RKO (cell line): ENCODE measurements at places on chromosomes 1 and 21.

DNA sequence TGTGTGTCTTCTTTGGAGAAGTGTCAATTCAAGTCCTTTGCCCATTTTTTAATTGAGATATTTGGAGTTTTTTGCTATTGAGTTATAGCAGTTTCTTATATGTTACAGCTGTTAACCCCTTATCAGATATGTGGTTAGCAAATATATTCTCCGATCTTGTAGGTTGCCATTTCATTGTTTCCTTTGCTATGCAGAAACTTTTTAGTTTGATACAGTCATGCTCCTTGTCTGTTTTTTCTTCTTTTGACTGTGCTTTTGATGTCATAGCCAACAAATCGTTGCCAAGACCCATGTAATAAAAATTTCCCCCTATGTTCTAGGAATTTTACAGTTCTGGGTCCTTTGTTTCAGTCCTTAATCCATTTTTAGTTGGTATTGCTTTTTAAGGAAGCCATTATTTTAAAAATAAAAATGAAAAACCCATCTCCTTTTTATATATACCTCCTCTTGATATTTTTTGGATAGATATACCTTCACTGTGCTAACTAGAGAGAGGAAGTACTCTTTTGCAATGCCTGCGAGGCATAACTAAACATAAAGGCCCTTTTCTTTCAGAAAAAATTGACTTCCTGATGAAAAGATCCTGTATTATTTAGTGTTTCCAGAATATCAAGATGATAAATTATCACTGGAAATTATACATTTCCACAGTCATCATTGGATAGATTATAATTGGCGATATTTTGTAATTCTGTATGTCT lies 127.8 kb downstream of the HS2ST1 start:
- no peak for DNase-seq

DNA sequence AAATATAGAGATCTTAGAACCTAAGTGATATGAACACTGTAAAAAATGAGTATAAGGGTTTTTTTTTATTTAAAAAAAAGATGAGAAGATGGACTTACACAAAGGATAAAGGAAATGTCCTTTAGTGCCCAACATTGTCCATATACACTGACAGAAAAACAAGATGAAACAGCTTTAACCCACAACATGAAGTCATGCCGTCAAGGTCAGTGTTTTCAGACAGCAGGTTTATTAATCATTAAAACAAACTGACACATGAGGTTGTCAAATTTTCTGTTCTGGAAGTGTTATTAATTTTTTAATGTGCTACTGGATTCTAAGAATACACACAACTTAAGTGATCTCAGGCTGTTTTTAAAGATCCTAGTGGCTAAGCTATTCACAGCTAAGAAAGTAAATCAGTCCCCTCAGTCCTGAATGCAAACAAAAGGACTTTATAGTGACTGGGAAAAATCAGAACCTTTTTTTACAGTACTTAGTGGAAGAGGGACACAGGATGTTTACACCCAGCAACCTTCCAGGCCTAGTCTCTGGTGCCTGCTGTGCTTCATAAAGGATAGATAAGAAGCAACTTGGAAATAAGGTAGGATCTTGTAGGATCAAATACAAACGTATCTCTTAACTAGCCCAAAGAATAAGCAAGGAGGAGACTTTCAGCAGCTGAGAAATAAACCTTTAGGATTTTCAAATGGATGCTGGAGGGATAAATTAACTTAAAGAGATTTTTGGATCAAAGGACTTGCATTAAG lies 21.9 kb upstream of the PKN2 start:
- DNase-seq: no peak

- peak; percentile 65 for DNase-seq
These were observed 273.4 kb upstream of the CACYBP start for GRCh38 chr1:174726167-174726879.

DNA sequence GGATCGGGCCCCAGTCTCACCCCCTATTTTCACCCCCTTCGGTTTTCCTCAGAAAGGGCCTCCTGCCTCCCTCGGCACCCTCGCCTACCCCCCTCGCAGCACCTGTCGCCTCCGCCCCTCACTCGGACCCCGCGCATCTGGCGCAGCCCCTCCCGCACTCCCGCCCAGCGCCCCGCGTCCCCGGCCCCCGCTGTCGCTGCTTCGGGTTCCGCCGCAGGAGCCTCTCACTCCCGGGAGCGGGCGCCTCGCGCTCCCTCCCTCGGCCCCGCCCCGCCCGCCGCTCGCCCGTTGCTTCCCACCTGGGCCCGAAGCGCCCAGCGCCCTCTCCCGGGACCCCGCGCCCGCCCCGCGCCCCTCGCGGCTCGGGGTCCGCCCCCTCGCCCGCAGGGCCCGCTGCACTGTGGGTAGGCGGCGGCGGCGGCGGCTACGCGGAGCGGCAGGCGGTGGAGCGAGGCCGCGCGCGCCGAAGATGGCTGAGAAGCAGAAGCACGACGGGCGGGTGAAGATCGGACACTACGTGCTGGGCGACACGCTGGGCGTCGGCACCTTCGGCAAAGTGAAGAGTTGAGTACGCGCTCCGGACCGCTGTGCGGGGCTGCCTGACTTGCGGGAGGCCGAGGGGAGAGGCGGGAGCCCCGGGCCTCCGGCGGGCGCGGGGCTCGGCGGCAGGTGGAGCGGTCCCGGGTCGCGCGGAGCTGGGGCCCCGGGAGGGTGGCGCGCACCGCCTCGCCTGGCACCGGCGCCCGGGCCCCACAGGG lies at the start of gene PRKAA2:
PRKAA2 (plus strand) TSS at position 396 of the 758 bp plus-strand sequence; CDS start at position 470, 74 bp downstream.
- no peak for DNase-seq

GRCh38 chr1:181816608-181817007 lies 244.9 kb downstream of the ZNF648 start:
- DNase-seq: no peak

DNA sequence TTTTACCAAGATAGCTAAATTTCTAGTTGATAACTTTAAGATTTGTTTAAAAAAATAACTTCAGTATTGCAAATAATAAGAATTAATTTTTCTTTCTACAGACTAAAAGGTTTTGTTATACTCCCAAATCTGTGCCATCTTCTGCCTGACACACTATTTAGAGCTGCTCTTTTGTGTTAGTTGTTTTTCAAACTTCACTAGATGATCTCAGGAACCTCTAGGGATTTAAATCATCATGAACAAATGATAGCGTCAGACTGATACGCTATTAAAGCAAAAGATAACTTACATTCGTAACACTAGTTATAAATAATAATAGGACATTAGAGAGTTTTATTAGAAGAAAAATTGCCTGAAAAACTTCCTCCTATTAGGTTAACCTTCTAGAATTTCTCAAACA lies 243.1 kb upstream of the CXADR start:
- DNase-seq: no peak

GRCh38 chr1:185969524-185969991 lies 235.4 kb downstream of the HMCN1 start:
- DNase-seq: no peak

DNA sequence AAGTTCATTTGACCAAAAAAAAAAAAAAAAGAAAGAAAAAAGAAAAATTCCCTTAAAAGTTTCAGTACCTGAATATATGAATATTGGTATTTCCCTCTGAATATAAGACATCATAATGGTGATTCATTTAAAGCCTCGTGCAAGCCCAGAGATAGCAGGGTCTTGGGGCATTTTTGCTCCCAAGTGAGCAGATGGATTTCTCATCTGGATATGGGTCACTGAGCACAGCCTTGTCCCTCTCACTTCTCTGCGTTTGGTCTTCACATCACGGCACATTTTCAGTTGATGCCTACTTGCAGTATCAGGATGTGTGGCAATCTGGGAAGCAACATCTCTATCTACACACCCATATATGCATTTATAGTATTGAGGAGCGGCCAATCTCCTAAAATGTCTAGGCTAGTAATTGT lies 12.7 kb downstream of the CD58 start:
- DNase-seq: no peak

DNA sequence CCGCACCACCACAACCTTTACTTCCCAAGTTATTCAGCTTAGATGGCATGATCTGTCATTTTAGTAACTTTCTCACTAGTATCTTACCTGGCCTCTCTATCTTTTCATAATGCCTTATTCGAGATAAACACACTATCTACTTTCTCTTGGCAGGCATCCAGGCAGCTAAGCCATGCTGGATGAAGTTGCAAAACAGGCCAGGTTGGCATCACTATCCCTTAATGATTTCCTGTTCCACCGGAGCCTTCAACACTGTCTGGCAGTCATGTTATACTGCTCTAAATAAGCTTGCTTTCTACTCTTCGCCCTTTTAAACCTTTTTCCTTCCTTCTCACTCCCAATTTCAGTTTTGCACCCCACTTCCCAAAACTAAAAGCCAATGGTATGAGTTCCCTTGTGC lies 12.0 kb upstream of the KCNH1 start:
- no peak for DNase-seq

DNA sequence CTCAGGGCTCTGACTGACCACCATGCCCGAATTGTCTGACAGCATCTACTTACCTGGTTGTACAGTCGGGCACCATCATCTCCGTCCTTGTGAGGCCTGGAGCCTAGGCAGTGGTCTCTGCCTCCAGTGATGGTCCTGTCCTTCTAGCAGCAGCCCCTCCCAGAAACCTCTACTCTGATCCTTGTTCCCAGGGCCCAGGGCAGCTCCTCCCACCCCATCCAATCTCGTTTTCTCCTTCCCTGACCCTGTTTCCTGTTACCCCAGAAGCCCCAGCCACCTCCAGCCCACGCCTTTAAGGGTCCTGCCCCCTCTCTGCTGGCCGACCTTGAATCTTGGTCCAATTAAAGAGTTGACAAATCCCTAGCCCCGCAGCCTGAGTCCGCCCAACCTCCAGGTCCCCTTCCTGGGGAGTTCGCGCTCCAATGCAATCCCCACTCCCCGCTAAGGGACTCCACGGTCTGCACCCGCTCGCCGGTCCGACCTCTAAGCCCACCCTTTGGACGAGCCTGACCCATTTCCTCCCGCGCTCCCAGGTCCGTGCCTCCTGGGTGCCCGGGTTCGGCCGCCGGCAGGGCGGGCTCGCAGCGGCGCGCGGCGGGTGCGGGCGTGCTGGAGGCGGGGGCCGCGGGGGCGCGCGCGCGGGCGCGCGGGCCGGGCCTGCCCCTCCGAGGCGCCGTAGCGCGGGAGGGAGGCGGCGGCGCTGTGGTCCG lies at the start of gene B4GALT2:
B4GALT2 (plus strand) TSS at position 660 of the 710 bp plus-strand sequence. CDS start 1,951 bp downstream, outside the sequence.
- peak; percentile 49 for DNase-seq

DNA sequence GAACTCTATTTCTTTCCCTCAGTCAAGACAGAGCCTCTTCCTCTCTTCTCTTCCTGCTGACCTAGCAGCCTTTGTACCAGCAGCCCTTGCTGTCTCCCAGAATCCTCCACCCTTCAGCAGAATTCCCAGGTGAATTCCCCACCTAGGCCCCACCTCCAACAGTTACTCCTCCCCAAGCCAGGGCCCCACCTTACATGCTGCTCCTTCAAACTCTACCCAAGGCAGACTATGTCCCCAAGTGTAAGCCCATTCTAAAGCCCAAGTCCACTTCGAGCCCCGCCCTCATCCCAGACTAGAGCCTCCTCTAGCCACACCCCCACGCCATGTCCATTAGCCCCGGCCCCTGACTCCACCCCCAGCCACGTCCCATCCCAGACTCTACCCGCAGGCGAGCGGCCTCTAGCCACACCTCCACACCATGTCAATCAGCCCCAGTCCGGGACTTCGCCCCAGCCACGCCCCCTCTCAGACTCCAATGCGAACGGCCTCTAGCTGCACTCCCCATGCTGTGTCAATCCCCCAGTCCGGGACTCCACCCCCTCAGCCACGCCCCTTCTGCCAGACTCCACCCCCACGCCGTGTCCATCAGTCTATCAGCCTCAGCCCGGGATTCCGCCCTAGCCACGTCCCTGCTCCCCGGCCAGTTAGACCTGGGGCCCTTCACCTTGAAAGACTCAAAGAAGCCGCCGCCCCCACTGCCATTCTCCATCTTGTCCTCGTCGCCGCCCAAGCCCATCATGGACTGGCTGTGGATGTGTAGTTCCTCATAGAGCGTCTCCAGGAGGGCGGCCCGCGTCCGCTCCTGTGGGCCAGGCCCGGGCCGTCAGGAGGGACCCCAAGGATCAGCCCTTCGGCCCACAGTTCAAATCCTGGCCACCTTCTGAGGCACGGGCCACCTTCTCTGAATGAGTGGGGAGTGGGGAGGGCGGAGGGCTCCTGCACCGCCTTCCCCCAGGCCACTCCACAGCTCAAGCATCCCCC lies 61.3 kb downstream of the RAP1GAP start:
- no peak for DNase-seq

- DNase-seq: no peak
These were observed 262.8 kb downstream of the TPR start for GRCh38 chr1:186112280-186112679.
